ENCODE measurements at places on chromosomes 1 and 21.
A peak's percentile ranks its signal among the peaks of the same experiment; 100 is the strongest.

- DNase-seq = no peak
These were observed 206.0 kb downstream of the CENPF start for GRCh38 chr1:214808845-214809460.

DNA sequence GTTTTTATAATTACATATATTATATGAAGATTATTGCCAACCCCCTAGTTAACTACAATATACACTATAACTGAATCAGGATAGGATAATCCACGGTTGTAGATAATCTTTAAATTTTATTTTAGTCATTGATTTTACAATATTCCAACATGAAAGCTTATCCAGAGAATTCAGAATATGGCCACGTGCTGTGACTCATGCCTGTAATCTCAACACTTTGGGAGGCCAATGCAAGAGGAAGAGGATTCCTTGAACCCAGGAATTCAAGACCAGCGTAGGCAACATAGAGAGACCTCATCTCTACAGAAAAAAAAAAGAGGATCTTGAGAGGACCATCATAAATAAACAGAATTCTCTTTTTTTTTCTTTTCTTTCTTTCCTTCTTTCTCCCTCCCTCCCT, 119.6 kb upstream of the CACYBP start:
- DNase-seq = no peak

DNA sequence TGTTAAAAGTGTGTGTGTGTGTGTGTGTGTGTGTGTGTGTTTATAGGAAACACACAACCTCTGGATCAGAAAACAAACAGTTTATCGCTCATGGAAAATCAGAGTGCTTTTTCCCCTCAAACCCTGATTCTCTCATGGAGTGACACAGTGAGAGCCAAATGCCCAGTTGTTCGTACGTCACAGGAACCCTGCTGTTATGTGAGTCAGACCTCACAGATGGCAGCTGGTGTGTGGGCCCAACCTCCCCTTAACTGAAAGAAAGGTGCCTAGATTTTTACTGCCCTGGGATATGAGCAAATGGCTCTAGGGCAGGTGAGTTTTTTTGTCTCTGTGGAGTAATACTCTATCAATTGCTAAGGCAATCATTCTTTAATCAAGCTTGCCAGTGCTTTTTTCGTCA, 1788.1 kb downstream of the BRINP3 start:
- no peak for DNase-seq

DNA sequence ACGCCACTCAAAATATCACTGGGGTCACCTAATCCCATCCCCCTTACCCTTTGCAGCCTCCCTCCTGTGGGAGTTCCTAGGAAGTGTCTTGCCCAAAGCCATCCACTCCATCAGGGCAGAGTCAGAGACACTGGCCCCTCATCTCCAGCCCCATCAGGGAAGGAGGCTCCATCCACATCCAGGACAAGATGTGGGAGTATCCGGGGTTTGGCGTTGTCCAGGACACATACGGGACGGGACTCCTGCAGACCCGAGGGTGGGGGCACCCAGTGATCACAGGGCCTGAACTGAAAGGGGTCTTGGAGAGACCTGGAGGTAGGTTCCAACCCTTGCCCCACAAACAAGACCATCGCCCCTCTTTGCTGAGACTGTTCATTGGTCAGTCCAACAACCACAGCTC, 348.2 kb downstream of the MATN1 start:
- no peak for DNase-seq

DNA sequence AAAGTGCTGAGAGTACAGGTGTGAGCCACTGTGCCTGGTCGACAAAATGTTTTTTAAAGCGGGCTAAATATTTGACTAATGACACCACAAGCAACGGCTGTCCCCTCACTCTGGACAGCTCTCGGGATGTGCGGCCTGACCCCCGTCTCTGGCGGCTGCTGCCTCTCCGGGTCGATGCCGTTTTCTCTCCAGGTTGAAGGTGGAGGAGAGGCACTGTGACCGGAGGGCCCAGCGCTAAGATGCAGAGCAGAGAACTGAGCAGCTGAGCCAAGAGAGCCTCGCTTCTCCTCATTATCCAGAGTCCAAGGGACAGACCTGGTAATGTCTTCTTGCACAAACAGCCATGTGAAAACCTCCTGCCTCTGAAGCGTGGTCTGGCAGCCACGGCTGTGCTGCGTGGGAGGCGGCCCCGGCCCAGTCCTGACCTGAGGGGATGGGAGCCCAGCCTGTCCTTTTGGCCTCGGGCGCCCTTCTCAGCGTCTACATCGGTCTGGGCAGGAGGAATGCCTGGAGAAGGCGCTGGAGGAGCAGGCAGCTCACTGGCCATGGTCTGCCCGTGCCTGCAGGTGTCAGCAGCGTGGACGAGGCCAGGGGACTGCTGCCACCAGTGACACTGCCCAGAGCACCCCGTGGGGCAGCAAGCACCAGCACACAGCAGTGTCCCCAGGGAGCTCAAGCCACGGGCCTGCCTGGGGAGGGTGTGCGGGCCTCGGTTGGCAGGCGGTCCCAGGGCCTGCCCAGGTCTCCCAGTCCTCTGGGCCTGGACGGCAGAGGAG, 10.3 kb downstream of the MORN1 start:
- no peak for DNase-seq

DNA sequence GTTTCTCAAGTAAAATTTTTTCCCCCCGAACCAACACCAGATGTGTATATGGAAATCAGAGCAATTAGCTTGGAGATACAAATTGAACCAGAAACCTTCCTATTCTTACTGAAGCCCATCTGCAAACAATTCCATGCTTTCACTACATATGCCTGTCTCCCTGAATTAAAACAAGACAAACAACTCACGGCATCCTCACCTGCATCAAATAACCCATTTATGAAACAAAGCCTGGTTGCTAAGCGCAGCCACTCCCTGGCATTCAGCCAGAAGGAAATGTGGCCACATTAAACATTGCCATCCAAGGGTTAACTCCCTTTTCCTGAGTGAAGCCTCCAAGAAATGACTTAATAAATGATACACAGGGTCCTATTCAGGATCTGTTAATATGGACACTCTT, 55.3 kb downstream of the APP start:
- no peak for DNase-seq

DNA sequence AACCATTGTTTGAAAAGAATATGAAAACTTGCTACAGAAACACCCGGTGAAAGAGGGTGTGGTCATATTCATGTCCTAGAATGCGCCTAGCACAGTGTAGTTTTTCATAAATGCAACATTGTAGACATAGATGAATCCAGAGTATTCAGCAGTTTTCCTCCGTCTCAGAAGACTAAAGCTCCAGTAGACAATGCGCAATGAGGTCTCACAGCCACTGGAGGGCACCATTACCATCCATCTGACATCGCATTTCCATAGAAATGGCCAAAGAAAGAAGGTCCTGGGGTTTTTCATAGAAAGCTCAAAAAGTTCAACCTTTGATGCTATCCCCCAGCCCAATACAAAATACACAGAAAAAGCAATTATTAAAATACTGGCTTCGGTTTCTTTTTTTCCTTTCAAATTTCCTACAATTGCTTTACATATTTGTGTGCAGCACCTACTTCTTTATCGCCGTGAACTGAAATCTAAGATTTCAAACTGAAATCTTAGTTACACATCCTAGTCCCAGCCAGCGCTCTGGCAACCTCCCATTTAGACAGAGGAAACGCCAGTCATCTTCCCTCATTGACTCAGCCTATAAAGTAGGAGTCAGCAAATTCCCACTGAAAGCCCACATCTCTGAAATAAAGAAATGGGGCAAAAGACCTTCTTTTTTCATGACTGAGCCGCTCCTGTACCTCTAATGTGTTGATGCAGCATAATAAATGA, 3.9 kb upstream of the CD58 start:
- peak; percentile 63 for DNase-seq

GRCh38 chr1:109802901-109803561, 39.3 kb upstream of the EPS8L3 start:
- DNase-seq = no peak

- no peak for DNase-seq
These were observed 38.3 kb downstream of the YY1AP1 start for GRCh38 chr1:155650231-155650757.

DNA sequence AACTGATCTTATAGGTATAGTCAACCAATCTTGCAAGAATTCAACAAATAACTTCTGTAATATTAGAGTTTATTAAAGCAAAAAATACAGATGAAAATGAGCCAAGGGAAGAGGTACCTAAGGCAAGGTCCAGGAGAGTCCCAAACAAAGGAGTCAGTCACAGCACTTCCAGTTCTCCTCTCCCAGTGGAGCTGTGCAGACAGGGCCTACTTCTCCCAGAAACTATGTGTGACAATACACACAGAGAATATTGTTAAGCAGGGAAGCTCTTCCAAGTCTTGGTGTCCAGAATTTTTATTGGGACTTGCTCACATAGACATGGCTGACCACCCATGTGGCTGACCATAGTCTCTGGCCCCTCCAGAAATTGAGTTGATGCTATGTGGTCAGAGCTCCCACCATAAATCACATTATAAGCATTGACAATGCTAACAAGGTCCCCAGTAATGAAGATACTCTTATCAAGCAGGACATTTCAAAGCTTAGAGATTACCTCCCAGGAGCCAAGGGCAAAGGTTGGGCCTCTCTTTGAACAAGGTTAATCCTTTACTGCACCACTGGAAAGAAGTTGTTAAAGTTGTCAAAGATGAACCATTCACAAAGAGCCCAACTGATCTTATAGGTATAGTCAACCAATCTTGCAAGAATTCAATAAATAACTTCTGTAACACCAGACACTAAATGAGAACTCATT, 3.5 kb upstream of the CD244 start:
- DNase-seq = no peak

DNA sequence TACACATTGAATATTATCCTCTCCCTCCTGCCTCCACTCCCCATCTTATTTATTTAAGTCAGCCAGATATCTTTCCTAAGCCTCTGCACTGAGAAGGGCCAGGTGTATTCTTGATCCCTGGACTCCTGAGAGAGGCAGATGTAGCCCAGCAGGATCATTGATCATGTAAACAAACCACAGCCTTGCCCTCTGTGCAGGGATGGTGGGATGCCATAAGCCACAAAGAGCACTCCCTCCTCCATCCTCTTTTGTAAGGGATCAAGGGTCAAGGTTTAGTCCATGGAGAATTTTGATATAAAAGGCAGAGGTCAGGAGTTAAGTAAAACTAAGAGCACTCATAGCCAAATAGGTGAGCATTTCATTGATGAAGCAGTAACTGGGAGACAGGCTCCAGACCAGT, 17.3 kb downstream of the PHGDH start:
- no peak for DNase-seq

DNA sequence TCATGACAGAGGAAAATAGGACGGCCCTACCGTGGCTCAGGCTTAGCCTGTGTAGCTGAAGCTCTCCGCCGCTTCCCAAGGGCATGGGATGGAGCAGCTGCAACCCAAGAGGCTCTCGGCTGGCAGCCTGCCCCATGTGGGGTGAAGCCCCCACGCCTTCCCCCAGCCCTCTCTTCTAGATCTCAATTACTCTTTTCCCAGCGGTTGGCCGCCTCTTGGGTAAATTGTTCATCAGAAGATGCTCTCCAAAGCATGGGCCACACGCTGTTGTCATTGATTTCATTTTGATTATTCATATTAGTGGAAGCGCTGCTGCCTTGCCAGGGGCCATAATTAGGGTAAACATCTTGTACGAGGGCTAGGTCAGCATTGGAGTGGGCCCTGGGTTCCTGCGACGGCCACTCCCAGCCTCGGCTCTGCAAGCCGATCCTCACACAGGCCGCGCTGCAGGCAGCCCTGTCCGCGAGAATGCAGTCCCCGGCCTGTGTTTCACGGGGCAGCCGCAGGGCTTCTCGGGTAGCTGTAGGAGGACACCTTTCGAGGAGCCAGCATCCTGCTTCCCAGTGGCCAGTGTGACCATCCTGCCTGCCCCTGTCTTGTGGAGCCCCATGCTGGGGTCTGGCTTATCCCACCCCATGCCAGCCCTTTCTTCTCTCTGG, 114.4 kb upstream of the VAMP3 start:
- no peak for DNase-seq

- no peak for DNase-seq
These were observed 4.5 kb downstream of the IVNS1ABP start for GRCh38 chr1:185312361-185313138.

DNA sequence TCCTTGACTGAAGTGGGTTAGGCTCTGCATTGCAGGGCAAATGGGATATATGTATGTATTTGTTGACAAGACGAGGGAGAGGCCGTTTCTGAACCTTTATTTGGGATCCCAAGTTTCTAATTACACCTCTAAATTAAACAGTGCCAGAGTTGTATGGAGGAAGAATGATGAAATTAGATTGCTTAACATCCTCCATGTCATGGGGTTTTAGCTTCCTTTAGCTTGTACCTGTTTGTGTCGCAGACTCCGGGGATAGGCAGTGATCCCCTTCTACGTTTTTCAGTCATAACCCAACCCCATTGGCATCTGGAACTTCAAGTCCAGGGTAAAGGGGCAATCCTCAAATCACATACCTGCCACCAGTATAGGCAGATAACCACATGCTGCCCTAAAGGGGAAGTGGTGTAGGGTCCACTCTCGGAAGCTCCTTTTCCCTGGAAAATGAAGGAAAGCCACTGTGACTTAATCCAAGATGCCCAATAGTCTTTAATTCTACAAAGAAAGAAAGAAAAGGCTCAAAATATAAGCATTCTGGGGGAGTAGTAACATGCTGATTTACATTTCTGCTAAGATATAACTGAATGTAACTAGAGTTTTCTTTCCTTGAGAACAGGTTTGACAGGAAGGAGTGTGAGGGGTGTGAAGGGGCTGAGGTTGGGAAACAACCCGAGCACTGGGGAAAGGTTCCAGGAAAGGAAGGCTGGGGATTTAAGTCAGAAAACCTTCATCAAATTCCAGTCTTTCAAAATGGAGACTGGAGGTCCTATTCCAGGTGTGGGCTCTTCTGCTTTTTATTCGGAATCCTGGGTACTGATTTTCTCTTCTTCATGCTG, 77.6 kb downstream of the RGL1 start:
- DNase-seq = no peak

DNA sequence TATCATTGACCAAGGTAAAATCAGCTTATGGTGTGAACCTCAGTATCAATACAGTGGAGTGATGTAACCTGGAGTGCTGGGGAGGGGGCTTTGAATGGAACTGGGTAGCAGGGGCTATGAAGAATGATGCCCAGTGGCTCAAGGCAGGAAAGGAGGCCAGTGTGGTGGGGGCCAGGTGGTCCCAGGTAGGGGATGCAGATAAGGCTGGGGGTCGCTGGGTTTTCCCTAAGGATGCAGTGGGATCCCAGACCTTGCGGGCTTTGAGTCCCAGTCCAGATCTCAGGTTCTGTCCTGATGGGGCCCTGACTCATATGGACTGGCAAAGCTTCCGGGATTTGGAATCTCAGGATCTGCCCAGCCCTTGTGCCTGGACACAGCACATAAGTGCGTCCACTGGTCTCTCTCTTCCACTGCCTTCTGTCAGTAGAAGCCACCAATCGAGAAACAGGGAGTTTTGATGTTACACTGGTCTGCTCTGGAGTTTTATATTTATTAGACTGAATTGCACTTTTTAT, 52.0 kb downstream of the S100B start:
- DNase-seq = no peak

GRCh38 chr1:6704746-6705145, 3.1 kb upstream of the DNAJC11 start:
- DNase-seq = no peak
